WTC11 (cell line): ENCODE measurements at places on chromosomes 7 and 10. TPM values are rescaled to one million over a fixed set of nuclear protein-coding genes. Genes with fewer than 3 reads are reported as not detected.

The CLDN12 gene
- total RNA-seq = 39.4 to 47.5 TPM (median 44.1 TPM) in 3 replicates

The ZPBP gene
- not detected in 3 replicates for total RNA-seq

The SLK gene
- 17.6 to 19.2 TPM (median 18.9 TPM) in 3 replicates for total RNA-seq

The INSIG1 gene
- 32.3 to 41.2 TPM (median 40.1 TPM) in 3 replicates for total RNA-seq

The HOGA1 gene
- 0.15 to 0.62 TPM (median 0.55 TPM) in 3 replicates for total RNA-seq

The ASAH2 gene
- 2.3 to 5.9 TPM (median 4.1 TPM) in 3 replicates for total RNA-seq

The WDR11 gene
- total RNA-seq = 41.5 to 50.0 TPM (median 43.3 TPM) in 3 replicates

The GIMAP4 gene
- total RNA-seq = 0.28 to 0.39 TPM (median 0.30 TPM) in 3 replicates
